ENCODE measurements at places on chromosomes 7 and 10. TPM values are rescaled to one million over a fixed set of nuclear protein-coding genes. Genes with fewer than 3 reads are reported as not detected.

DNA sequence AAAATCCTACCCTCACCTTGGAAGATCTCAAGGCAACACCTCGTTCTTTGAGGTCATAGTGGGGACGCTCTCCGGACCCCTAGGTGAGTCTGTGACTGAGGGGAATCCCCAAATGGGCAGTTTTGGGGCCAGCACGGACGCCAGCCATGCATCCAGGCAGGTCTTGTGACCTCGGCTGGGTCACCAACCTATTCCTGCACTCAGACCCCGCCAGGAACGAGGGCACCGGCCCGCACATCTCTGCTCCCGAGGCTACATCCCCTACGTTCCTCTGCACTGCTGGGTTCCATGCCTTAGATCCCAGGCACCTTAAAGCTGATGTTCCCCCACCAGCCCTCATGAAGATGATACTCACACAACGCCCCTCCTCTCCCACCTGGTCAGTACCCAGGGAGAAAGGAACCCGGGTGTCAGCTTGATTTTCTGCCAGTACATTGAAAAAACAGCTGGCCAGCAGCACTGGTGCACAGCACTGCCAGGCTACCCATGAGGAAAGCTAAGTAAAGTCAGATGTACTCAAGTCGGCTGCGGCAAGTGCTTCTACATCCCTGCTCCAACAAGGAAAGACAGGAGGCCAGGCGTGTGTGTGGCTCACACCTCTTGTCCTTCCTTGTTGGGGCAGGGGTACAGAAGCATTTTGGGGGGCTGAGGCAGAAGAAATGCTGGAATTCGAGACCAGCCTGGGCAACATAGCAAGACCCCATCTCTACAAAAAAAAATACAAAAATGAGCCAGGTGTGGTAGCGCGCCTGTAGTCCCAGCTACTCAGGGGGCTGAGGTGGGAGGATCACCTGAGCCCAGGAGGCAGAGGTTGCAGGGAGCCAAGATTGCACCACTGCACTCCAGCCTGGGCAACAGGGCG is 48.1 kb downstream of the DIP2C start:
- DNase-seq: no peak

- no peak for DNase-seq
These were observed 81.5 kb downstream of the ITIH5 start for GRCh38 chr10:7585228-7585627.

- DNase-seq: peak; percentile 55
These were observed 1.4 kb upstream of the ASIC3 start for GRCh38 chr7:151046603-151047573.

DNA sequence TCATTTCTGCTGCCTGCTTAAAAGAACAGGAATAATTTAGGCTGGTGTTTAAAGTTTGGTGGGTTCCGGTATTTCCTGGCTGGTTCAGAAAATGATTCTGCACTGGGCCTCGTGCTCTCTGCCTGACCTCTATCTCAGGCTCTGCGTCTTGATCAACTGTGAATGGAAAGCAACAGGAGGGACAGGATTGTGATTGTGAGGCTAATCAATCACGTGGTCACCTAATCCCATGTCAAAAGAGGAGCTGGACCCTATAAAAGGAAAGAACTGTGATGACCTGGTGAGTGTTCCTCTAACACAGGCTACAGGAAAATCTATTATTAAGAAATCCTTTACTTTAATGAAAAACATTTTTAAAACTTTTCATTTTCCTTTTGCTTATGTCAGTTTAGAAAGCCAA is at the start of gene DHX32:
Gene DHX32 (minus strand): TSS at position 101 of the 400 bp plus-strand sequence. CDS start 468 bp downstream, outside the sequence.
- DNase-seq: no peak

DNA sequence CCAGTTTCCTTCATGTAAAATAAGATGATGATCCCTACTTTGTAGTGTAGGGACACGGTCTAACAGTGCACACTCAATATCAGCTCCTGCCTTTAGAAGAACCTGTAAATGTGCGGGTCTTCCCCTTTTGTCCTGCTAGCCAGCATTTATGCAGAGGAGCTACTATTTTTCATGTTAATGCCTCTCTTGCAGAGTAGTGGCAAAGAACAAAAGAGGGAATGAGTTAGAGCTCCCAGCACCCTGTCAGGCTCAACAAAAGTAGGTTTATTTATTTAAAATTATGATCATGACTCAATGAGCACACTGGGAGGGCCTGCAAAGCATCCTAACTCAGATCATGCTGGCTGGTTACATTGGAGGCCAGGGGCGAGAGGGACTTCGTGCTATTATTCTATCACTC is 414.5 kb upstream of the COBL start:
- no peak for DNase-seq

- no peak for DNase-seq
These were observed 1.3 kb upstream of the PRR15 start for GRCh38 chr7:29562307-29562706.

- peak; percentile 53 for DNase-seq
These were observed 142.9 kb upstream of the PCGF5 start for GRCh38 chr10:91077549-91078071.

GRCh38 chr10:43383204-43383971 is 12.0 kb downstream of the FXYD4 start:
- DNase-seq: peak; percentile 19

DNA sequence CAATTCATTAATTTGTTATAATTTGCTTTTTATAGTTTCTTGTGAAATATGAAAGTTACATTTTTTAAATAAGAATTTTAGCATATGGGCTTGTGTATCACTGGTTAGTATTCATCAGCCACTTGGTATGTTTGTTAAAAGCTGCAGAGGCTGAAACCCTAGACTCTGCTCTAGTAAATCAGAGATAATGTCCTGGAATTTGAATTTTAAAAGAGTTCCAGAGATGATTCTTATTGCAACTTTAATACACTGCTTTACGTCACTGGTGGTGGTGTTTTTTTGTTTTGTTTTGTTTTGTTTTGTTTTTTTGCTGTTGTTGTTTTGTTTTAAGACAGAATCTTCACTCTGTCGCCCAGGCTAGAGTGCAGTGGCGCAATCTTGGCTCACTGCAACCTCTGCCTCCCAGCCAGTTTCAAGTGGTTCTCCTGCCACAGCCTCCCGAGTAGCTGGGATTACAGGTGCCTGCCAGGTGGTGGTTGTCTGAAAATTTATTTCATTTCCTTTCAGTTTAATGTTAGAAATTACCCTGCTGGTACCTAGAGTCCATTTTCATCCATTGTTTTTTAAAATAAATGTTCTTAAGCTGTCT is 43.8 kb downstream of the PTPN12 start:
- peak; percentile 61 for DNase-seq

DNA sequence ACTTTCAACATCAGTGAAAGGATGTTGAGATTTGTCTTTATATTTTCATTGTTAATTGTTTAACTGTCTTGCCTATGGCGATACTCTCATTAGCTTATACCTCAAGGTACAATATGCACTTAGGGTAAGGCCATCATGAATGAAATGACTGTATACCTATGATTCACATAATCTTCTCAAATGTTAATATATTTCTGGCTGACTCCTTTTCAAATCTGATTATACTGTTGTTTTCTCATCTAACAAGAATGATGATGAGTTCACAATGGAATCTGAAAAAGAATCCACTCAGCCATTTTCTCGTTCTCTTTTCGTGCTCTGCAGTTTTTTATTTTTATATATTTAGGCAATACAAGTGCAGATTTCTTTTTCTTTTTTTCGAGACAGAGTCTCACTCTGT is 159.1 kb downstream of the ARHGAP12 start:
- DNase-seq: peak; percentile 50

DNA sequence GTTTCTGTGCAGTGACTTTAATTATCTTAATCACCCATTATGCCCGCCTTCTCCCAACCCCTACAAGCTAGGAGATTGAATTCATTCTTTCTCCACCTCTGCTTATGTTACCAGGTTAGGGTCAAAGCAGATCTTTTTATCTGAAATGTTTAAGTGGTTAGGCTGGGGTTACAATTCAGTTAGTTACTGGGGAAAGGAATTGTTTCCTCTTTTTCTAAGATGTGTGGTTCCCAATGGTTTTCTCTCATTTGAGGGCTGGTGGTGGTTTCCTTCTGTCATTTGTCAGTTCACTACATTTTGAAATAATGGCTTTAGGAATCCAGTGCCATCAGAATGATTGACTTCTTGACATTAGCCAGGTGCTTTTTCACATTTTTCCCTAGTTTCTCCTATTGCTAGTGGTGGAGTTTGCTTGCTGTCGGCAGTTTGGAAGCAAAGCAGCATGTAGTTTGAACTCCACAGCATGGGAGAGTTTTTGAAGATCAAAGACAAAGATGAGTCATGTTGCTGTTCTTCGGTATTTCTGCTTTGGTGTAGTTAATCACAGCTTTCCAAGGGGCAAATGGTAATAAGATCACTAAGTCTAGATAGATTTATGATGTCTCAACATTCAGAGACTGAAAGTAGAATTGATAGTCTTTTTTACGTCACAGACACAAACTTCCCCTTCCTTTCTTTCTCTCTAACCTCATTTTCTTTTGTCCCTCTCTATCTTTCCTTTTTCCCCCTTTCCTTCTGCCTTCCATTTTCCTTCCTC is 168.2 kb downstream of the SND1 start:
- DNase-seq: peak; percentile 82

DNA sequence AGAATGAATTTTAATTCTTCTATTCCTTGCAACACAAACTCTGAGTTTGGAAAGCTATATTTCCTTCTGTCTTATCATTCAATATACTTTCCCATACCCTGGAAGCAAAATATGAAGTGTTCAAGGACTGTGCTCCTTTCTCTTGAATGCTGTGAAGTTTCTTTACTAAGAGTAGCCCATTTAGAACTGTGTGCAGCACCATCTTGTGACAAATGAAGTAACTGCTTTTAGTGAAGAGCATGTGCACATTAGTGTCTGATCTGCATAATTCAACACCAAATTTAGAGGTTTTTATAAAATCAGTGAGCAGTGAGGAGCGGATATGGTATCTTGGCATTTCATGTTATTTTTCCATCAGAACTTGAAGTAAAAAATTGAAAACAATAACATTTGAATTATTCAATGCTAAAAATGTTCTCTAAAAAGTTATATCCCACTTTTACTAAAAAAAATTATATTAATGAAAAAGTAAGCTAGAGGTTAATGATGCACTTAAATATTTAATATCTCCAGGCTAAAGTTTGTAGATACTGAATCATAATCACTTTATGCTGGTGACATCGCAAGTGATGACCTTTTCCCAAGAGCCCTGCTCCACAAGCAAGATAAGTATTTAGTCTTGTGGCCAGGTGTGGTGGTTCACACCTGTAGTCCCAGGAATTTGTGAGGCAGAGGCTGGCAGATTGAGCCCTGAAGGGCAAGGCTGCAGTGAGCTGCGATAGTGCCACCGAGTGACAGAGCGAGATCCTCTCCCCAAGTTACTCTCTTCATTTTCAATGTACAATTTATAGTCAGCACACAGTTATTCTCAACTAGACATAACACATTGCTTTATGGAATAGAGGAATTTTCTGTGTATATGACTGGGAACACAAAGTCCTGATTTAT is 108.8 kb upstream of the PCLO start:
- DNase-seq: peak; percentile 35

DNA sequence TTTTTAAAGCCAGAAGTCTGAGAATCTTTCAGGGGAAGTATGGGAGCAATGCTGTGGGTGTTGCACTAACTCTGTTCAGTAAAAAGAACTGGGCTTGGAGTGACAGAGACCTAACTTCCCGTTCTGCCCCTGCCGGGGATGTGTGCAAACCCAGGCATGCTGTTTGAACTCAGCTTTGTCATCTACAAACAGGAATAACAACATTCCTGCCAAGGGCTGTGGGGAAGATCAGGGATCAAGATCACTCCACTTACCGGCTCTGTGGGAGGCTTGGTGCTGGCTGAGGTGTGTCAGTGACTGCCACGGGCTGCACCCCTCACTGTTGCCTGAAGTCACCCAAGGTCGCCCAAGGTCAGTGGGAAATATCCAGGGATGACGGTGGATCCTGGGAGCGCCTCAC is 23.1 kb upstream of the DRGX start:
- no peak for DNase-seq

GRCh38 chr10:17365402-17365801 is 89.0 kb downstream of the ST8SIA6 start:
- no peak for DNase-seq

Gene AS3MT
- total RNA-seq: 9.3 TPM

Gene ZNF853
- 0.38 TPM for total RNA-seq

Gene CYP2C19
- not detected for total RNA-seq

Gene IDE
- total RNA-seq: 25.3 TPM

Gene ARHGEF35
- 0.13 TPM for total RNA-seq

Measured in LHCN-M2 (cell line).